ENCODE measurements at places on chromosomes 2 and 18. TPM values are rescaled to one million over a fixed set of nuclear protein-coding genes. Genes with fewer than 3 reads are reported as not detected.

The CLEC4F gene
- not detected for total RNA-seq

The FOSL2 gene
- 42.1 TPM for total RNA-seq

The RSAD2 gene
- 11.8 TPM for total RNA-seq

The HTR2B gene
- total RNA-seq: not detected

The KLHL30 gene
- total RNA-seq: 1.1 TPM

Data from dorsolateral prefrontal cortex (tissue), 122 donors.